RKO (cell line): ENCODE measurements at places on chromosomes 3 and 15.

DNA sequence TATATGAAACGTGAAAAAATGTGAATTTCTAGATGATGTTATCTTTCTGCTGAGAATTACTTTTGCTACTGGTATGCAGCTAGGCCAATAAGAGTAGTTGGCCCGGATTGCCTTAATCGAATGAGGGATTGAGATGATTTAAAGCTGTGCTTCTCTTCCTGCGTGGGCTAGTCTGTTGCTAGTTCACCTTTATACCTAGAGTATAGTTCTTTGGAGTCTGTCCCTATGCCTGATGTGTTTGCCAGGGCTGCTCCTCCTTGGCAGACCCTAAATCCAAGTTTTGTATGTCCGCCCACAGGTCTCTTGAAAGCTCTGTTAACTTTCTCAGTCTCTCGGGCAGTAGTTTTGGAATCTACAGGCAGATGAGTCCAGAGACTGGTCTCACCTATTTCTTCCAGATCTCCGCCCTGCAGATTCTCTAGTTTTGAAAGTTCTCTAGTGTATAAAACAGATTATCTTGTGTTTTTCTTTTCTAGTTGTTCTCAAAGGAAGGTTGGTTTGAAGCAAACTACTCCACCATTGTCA is 64.9 kb downstream of the MEF2A start:
- no peak for DNase-seq

GRCh38 chr3:134823679-134824078 is 28.6 kb downstream of the EPHB1 start:
- DNase-seq, result no peak

- no peak for DNase-seq
Observed at GRCh38 chr15:66707310-66708082, 5.5 kb downstream of the SMAD6 start.

GRCh38 chr15:32091505-32092380 is 61.4 kb downstream of the CHRNA7 start:
- no peak for DNase-seq

GRCh38 chr3:195892105-195893043 is 16.0 kb downstream of the TNK2 start:
- no peak for DNase-seq

GRCh38 chr3:134212967-134213665 is 37.5 kb downstream of the RYK start:
- DNase-seq, result peak; percentile 71

DNA sequence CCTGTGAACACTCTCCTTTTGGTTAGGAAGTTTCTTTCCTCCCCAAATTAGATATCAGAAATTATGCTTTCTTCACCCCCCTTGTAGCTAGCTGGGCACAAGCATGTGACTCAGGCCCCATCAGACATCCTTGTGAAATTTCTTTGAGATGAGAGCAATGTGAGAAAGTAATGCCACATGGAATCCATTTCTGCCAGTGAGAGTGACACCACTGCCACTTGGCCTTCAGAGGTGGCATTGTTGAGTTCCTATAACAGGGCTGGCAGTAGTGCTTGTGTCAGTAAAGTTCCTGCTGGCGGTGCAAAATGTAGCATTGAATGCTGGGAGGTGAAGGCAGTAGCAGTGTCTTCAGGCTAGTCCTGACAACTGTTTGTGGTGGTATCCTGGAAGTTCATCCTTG is 80.7 kb upstream of the ZNF280D start:
- DNase-seq, result no peak
